SK-N-MC (cell line): ENCODE measurements at places on chromosomes 6 and 20.

DNA sequence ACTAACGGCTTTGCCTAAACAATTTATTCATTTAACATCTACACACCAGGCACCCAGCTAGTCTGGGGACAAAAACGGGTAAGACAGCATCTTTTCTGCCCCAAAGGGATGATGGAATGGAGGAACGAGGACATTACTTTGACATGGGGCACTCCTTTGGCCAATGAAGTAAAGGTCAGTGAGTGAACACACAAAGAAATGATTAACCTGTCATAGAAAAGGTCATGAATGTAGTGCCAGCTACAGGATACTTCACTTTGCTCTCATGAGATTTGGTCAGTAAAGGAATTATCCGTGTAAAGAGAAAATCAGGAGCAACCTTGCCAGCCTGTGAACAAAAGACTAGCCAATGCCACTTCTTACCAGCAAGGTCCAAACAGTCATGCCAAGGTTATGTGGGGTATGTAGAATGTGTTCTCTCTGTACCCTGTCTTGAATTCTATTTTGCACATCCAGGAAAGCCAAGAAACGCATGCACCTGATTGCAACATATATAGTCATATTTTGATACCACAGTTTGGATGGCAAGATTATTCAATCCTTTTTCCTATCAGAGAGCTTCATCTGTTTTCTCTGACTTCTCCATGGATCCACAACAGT lies 145.3 kb downstream of the GMPR start:
- no peak for DNase-seq

GRCh38 chr20:63101781-63102720 lies 95.3 kb upstream of the BHLHE23 start:
- DNase-seq, result no peak

DNA sequence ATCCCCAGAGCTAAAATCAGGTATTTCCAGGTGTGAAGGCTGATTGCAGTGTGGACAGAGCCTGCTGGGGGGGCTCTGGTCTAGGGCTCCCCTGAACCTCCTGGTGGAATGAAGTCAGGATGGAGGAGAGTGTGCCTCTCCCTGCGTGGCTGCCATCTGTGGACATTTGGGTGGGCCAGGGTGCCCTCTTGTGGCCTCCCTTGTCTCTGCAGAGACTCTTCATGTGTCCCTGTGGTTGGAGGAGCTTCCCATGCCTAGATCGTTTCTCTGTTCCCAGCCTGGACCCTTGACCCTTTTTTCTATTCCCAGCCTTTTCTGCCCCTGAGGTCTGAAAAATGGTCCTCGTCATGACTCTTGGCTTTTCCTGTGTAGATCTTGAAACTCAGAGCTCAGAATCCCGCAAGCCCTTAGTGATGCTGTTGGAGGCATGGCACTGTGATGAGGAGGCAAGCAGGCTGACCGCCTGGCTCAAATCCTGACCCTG lies 9.9 kb upstream of the PSMF1 start:
- DNase-seq, result no peak

DNA sequence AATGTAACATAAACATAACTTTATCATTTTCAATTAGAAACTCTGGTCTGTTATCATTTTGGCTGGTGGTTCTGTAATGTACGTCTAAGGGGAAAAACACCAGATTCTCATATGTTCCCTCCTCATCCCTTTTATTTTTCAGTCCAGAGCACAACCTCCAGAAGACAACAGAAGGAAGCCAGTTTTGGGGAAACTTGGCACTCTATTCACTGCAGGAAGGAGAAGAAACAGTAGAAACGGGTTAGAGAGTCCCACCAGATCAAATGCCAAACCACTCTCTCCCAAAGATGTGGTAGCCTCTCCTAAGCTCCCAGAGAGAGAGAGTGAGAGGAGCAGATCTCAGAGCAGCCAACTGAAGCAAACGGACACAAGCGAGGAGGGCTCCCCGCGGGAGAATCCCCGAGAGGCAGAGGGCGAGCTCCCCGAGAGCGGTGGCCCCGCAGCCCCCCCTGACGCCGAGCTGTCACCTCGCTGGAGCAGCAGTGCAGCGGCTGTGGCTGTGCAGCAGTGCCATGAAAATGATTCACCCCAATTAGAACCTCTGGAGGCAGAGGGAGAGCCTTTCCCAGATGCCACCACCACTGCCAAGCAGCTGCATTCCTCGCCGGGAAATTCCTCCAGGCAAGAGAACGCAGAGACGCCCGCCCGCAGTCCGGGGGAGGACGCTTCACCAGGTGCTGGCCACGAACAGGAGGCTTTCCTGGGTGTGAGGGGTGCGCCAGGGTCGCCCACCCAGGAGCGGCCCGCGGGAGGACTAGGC lies 117.8 kb downstream of the RTN4IP1 start:
- DNase-seq, result no peak

- DNase-seq, result no peak
Measured at GRCh38 chr6:45586216-45587171, 208.8 kb upstream of the SUPT3H start.

GRCh38 chr6:30722280-30723112 lies 2.3 kb downstream of the TUBB start:
- DNase-seq, result no peak

DNA sequence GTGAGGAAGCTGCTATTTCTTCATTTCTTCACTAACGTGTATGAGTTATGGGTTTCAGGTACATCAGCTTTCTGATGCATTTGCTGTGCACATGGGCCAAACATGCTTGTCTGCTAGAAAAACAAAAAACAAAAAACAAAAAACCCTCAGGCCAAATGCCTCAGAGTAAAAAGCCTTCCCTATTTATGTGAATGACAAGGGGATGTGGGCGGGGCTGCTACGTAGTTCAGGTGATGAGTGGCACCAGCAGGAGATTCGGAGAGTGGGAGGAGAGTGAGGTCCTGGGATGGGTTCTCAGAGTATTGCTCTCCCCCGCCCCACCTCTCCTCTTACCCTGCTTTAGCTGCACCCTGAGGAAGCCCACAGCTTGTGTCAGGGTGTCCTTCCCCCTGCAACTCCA lies 596.8 kb upstream of the JAG1 start:
- no peak for DNase-seq

DNA sequence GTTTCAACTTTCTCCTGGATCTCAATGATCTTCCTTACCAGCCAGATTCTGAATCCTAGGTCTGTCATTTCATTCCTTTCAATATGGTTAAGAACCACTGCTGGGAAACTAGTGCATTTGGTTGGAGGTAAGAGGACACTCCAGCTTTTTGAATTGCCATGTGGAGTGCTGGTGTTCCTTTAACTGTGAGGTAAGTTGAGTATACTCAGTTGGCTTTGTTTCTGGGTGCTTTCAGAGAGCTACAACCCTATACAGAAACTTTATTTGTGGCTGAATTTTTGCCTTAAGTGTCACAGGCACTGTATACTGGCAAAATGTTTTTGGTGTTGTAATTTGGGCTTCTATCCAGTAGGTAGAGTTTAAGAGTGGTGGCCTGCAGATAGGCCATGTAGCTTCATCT lies 175.8 kb downstream of the TBC1D32 start:
- no peak for DNase-seq

GRCh38 chr20:3092611-3093379 lies 8.3 kb upstream of the AVP start:
- DNase-seq, result no peak

- no peak for DNase-seq
Measured at GRCh38 chr6:1912731-1913130, 303.0 kb downstream of the FOXC1 start.

DNA sequence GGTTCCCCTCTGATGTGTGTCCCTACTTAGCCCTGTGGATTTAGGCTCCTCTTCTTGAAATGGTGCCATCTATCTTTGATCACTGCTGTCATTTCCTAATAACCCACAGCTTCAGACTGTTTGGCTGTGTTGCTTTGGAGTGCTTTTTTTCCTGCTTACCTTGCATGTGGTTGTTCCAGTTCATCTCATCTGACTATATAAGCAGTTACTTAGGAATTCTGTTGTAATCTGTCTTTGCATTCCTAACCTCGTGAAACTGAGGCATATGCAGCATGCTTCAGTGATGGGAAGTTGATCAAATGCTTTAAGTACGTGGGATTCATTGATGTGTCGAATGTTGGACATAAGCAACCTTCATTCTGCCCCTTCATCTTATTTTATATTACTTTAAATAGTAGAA lies 115.8 kb upstream of the FLRT3 start:
- no peak for DNase-seq

- no peak for DNase-seq
Measured at GRCh38 chr20:59145924-59146779, 17.5 kb upstream of the ZNF831 start.

DNA sequence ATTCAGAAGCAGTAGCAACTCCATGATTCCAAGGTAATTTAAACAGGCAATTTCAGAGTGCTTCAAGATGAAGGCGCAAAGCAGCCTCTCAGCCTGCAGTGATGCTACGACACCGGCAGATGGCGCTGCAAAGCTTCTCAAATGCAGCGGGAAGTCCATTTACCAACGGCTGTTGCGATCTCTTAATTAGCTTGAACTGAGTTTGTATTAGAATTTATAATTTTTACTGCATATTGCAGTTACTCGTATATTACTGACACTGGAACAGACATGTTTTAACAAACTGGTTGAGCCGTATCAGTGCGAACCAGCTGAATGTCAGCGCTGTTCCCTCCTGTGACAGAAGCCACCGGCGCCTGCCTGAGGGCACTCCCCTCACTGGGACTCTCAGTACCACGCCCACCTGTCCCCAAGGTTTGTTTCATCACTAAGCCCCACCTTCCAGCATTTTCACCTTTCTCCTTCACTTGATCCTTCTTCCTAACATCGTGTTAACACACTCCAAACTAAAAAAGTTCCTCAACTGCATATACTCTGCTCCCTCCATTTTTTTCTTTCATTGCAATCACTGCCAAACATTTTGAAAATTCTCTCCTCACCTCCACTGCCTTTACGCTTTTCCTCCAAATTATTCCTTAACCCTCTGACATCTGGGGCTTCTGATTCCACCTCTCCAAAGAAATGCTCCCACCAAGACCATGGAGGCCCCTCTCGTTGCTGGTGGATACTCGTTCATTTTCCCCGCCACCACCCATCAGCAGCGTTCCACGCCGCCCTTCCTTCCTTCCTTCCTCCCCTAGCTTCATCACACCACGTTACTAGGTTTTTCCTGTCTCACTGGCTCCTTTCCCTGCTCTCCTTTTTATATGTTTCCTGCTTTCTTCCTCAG lies 14.5 kb downstream of the GNL1 start:
- peak; percentile 83 for DNase-seq

GRCh38 chr6:134238960-134239795 lies 78.7 kb downstream of the SGK1 start:
- no peak for DNase-seq

DNA sequence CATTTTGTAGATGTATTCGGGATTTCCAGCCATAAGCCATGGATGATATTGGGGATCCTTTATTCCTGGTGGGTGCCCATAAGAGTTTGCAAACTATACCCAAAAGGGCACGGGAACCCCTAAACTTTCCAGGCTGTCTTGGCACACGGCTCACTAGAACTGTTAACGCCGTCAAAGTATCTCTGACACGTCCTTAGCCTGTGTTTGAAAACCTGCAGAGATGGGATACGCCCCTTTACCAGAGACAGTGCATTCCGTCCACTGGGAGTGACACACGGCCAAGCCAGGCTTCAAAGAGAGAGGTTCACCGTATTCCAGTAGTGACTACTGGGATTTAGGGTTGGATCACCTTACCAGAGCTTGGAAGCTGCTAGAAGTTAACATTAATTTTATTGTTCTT lies 95.0 kb downstream of the THBS2 start:
- no peak for DNase-seq

DNA sequence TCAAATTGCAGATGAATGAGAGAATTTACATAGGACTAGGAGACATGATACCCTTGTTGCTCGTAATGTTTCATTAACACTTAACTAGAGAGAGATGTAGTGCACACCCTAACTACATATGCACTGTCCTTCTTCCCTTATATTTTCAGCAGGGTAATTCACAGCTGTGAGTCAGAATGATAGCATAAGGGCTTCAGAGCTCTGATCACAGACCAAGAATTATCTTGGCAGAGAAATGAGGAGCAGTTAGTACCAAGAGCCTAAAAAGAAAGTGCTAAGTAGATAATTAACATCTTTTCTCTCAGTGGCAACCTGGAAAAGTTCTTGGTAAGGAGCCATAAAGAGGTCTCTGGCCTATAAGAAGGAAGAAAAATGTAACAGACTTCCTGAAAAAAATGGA lies 35.8 kb downstream of the GRIK2 start:
- no peak for DNase-seq

DNA sequence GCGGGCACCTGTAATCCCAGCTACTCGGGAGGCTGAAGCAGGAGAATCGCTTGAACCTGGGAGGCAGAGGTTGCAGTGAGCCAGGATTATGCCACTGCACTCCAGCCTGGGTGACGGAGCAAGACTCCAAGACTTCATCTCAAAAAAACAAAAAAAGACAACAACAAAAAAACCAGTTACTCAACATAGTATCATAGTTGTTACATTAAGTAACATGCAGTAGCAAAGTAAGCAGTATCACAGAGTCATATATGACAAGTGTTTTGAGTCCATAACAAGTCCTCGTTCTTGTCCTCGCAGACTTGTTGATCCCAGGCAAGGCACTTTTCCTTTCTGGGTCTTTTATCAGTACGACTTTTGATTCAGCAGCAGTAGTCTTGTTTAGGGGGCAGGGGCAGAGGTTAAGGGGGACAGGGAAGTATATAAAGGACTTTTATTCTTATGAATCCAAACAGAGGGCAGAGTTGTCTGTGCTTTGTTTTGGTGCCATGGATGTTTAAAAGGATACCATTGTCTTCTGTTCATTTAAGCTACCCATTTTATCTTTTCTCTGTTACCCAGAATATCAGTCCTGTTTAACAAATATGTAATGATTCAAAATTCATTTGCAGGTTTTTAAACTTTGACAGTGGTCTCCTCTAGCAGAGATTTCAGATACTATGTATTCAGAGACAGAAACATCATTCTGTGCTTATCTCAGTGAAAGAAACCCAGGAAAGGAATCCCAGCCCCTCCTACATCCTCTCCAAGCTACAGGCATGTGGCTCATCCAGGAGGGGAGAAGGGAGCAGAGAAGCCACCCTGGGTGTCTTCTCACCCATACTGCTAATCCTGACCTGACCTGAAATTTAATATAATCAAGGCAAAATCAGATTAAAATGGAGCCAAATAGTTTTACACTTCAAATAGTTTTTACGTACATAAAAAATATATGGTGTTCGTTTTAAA lies 137.9 kb upstream of the EDN1 start:
- no peak for DNase-seq

DNA sequence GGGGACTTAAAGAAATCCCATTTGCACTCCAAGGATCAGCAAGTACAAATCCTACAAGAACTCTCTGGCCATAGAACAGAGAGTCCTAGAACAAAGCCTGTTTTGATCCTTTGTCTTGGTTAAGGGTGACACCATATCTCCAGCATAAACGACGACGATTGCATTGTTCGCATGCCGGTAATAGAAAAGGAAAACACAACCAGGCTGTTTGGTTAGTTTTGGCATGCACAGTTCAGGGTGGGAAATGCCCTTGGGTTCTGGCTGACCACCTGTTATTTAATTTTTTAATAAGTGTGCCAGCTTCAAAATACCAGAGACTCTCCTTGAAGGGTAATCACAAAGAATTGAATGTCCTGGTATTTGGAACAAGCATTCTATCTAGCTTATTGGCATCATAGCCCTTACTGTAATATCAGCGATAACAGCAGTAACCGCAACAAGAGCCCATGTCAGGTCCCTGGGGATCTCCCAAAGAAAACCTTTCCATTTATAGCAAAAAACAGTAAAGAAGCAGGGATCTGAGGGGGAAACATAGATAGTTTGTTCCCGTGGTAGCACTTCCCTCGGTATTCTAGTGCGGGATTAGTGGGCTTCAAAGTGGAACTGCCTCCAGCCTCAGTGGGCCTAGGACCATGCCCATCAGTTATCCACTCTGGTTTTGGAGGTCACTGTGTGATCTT lies 77.1 kb downstream of the TMEM170B start:
- DNase-seq, result no peak

GRCh38 chr6:47147836-47148344 lies 105.8 kb upstream of the ADGRF1 start:
- DNase-seq, result no peak
